ENCODE measurements at places on chromosomes 5 and 9.

DNA sequence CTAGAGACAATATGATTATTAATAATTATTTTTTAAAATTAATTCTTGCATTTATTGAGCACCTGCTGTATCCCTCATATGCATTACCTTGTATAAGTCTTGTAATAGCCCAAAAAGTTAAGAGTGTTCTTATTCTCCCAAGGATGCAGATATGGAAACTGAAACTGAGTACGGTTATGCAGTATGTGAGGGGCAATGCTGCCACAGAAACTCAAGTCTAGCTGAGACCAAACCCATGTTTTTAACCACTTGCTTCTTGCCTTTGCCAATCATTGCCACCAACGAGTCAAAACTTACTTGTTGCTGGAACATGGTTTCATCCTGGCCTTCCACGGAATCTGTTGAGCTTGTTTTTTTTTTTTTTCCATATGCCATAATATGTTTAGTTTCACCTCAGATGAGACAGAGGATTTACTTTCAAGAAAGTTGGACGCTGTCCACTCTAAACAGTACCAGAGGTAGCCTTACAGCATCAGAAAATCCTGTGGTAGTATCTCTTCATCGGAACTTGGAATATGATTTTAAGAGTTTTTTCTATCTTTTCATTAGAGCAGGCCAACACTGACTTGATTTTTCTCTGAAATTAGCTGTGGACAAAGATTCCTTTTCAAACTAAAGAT, 27.9 kb downstream of the DOCK8 start:
- DNase-seq = no peak

GRCh38 chr5:141958113-141958512, at the start of gene PCDH12:
Gene PCDH12, minus strand, starts transcription at chr5:141958202. Its CDS starts 351 bp downstream, at chr5:141957851.
- no peak for DNase-seq

DNA sequence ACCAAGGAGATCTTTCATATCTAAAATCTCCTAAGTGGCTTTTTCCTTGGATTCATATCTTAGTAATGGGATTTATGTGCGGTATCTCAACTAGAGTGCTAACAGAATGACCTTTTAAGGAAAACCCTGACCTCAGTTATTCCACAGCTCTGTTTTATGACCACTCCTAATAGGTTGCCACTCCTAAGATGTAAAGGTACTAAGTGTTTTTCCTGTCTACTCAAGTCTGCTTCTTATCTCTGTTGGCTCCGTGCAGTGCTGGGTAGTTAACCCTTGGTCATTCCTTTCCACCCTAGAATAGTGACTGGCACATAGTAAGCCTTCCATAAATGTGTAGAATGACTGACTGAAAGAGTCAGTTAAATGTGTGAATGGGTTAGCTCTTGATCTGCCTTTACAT, 161.4 kb downstream of the DOCK2 start:
- DNase-seq = no peak

DNA sequence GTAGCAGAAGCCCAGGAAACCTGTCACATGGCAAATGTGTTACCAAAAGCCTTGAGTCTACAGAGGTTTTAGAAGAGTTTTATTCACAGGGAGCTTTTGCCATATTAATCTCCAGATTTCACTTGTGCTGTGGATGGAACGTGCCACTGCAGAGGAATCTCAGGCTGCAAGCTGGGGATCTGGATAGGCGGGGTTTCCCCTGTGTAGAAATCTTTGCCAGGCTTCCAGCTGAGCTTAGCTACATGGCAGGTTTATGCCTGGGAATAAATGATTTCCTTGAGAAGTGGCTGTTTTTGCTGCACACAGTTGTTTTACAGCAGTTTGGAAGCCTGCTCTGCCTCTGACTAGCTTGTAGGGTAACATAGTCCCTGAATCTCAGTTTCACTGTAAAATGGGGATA, 224.6 kb upstream of the PLPPR1 start:
- DNase-seq = no peak

- DNase-seq = peak; percentile 96
These were observed 201.2 kb downstream of the ADAMTS12 start for GRCh38 chr5:33690374-33691135.
